ENCODE measurements at places on chromosomes 13 and 19. TPM values are rescaled to one million over a fixed set of nuclear protein-coding genes. Genes with fewer than 3 reads are reported as not detected.

Gene KIR3DL1
- total RNA-seq, result not detected

Gene LILRA2
- total RNA-seq, result not detected

Gene OR7C1
- total RNA-seq, result not detected

Gene FUT1
- 6.9 TPM for total RNA-seq

Gene FPR3
- total RNA-seq, result not detected

Gene KLF2
- 3.2 TPM for total RNA-seq

Gene TPTE2
- not detected for total RNA-seq

Gene PLEKHF1
- 10.4 TPM for total RNA-seq

Gene FFAR3
- total RNA-seq, result not detected

Gene ZNF799
- total RNA-seq, result 7.0 TPM

Gene ATP4B
- not detected for total RNA-seq

Gene CBARP
- total RNA-seq, result 0.81 TPM

Gene PGLYRP2
- total RNA-seq, result not detected

Gene UQCR11
- total RNA-seq, result 110 TPM

Gene FBXL12
- 9.4 TPM for total RNA-seq

Gene HDGFL2
- total RNA-seq, result 58.3 TPM

Gene PROZ
- total RNA-seq, result not detected

Gene FCAR
- not detected for total RNA-seq

Gene MEDAG
- 71.6 TPM for total RNA-seq

Gene LILRB4
- total RNA-seq, result not detected

Gene C1QTNF9
- 0.06 TPM for total RNA-seq

Gene LMTK3
- total RNA-seq, result 0.06 TPM

Gene NTF4
- total RNA-seq, result not detected

Gene ADPRHL1
- 1.1 TPM for total RNA-seq

Gene PRX
- 1.1 TPM for total RNA-seq

Gene RPS28
- 425 TPM for total RNA-seq

Gene TUBA3C
- total RNA-seq, result not detected
